Stimulated activated CD8-positive, alpha-beta memory T cell treated with anti-CD3 and anti-CD28 coated beads, Interleukin-7, amount 100 ng/mL, for 4 hours (primary cell): ENCODE measurements at places on chromosomes 13 and 19.

- DNase-seq: no peak
These were observed 116.7 kb downstream of the FREM2 start for GRCh38 chr13:38803531-38803930.

DNA sequence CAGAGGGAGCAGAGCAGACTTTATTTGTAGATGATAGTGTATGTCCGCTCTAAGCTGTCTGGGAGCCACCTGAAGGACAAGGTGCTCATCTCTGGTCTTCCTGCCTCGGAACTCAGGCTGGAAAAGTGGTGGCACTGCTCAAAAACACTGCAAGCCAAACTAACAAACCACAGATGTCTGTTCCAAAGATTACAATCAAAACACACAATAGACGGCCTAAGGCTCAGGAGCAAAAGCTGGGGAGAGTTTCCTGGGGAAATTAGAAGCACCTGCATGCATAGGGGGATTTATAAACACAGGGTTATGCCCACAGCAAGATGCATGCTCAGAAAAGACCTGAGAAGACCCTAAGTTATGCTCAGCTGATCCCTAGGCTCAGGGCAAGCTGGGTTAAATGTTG is 9.4 kb upstream of the EVI5L start:
- no peak for DNase-seq

DNA sequence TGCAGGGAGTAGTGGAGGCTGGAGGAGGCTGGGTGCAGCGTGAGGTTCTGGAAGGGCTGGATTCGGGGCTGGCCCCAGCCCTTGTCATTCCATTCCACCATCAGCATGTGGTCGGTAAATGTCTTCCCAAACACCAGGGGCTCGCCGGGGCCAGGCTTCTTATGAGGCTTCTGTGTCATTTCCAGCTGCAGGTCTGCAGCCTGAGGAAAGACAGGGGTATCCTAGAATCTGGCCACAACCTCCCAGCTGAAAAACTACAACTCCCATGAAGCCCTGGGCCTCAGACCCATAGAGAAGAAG is 4.4 kb downstream of the BCAT2 start:
- DNase-seq: no peak

- no peak for DNase-seq
These were observed 57.4 kb upstream of the UBE2L5 start for GRCh38 chr13:30364876-30365275.

DNA sequence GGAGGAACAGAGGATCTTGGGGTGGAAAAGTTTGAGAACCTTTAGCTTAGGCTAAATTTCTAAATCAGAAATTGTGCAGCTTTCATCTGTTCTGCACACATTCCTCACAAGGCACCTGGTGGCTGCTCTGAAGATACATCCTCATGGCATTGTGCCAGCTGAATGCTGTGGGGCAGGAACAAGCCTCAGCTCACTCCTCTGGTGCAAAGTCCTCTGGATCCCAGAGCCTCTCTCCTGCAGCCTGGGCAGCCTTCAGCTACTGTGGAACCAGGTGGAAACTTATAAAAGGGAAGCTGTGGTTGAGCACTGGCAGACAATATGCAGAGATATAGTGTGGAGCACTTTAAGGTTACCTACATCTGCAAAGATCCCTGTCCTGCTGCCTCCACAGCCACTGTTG is 72.3 kb downstream of the KCTD12 start:
- DNase-seq: no peak

DNA sequence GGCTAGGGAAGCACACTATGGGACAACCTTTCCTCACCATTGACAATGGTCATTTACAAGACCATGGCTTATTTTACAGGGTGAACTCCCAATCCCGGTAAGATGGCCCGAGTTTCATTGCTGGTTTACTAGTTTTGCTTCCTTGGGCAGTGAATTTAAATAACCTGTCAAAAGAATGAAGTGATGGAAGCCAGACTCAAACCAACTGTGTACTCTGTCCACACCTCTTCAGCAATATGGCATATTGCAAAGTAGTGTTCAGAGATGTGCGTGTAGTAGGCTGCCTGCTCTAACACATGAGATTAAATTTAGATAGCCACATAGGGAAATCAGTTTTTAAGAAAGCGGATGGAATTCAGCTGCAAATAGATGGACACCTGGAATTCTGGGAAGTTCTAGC is 58.4 kb upstream of the USPL1 start:
- no peak for DNase-seq
